ENCODE measurements at places on chromosomes 3 and 15.

- DNase-seq = no peak
Measured at GRCh38 chr3:42123012-42123581, 31.9 kb downstream of the TRAK1 start.

GRCh38 chr3:149487598-149488197 is 13.2 kb downstream of the TM4SF4 start:
- no peak for DNase-seq

- no peak for DNase-seq
Measured at GRCh38 chr3:195597848-195598247, 14.1 kb upstream of the APOD start.

DNA sequence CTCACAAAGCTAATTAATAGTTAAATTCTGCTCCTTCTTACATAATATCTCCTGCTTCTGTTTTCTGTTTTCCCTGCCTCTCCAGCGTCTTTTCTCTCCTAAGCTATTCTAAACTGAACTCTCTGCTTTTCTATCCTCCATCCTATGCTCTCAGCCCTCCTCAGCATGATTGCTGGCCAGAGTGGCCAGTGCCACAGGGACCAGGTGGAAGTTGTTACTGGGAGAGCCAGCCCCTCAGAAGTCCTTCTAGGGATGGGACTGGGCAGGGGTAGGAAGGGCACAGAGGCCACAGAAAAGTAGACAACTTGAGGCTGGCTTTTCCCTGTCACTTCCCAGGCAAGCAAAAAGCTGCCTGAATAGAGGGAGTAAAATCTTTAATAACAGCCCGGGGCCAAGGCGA is 76.8 kb downstream of the LARS2 start:
- DNase-seq = no peak

GRCh38 chr3:123392871-123393620 is 55.8 kb downstream of the ADCY5 start:
- no peak for DNase-seq

DNA sequence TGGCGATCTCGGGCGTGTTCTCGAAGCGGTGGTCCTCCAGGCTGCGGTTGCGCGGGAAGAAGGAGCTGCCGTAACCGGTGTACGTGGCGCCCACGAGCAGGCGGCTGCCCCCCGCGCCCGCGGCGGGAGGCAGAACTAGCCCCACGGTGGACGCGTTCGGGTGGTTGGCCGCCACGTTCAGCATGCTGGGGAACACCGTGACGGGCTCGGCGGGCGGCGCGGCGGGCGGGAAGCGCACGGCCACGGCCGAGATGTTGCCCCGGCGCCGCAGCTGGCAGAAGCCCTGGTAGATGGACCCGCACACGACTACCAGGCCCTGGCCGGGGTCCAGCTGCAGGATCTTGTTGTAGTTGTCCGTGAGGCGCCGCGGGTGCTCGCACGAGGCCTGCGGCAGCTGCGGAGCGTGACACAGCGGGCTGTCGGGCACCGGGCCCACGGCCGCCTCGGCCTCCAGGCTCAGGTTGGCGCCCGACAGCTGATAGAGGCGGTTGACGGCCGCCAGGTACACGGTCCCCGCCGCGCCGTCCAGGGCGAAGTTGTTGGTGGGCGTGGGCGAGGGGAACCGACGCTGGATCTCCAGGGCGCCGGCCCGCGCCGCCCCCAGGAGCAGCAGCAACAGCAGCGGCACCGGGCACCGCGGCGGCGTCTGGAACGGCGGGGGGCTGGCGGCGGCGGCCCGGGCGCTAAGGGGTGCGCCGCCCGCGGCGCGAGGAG is 397 bp downstream of the PLXND1 start:
- peak; percentile 58 for DNase-seq

DNA sequence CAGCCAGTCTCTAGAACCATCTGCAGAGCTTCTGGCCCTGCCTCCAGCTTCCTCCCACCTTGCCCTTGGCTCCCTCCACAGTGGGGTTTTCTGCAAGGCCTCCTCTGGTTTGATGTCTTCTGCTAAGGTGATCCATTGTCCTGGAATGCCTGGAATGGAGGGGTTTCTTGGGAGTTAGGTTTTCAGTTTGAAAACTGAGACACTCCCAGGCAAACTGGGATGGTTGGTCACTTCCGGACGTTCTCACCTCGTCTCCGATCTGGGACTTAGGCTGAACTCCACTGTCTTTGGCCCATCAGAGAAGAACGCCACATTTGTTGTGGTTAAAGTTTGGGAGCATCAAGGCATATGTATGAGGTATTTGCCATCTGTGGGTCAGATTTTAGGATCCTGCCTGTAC is 77.4 kb upstream of the KLHL25 start:
- DNase-seq = no peak

DNA sequence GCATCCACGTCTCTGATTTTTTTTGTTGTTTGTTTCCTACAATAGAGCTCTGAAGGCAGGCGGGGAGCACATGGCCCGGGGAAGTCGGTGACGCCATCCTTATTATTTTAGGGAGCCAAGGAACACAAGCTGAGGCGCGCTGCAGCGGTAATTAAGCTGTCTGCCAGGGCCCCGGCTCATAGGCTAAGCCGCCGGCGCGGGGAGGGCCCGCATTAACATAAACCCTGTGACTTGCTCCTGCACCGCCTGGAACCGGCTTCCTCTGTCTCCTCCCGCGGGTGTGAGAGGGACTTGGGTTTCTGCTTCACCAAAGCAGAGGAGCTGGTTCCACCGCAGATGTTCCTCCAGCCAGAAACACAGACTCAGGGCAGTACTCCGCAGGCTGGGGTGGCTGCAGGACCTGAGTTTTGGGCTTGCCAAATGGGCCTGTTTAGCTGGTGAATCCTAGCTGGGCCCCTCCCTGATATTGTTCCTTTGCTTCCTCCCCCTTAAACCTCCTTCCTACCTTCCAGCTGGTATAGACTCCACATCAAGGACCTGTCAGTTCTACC is 25.3 kb downstream of the ANP32A start:
- no peak for DNase-seq

DNA sequence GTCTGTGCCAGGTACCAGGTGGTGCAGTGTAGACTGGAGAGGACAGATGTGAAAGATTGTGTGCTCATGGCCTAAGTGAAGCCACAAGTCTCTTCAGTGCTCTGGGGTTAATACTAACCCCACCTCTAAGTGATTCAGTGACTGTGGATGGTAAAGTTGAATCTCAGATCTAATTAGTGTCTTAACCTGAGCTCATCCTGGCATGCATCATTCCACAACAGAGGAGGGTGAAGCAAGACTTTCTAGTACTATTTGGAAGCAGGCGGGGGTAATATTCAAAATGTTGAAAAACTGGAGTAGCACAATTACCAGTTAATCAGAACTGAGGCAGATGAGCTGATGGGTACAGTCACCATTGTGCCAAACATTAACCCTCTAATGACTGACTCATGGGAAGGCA is 2.8 kb upstream of the MESD start:
- no peak for DNase-seq

DNA sequence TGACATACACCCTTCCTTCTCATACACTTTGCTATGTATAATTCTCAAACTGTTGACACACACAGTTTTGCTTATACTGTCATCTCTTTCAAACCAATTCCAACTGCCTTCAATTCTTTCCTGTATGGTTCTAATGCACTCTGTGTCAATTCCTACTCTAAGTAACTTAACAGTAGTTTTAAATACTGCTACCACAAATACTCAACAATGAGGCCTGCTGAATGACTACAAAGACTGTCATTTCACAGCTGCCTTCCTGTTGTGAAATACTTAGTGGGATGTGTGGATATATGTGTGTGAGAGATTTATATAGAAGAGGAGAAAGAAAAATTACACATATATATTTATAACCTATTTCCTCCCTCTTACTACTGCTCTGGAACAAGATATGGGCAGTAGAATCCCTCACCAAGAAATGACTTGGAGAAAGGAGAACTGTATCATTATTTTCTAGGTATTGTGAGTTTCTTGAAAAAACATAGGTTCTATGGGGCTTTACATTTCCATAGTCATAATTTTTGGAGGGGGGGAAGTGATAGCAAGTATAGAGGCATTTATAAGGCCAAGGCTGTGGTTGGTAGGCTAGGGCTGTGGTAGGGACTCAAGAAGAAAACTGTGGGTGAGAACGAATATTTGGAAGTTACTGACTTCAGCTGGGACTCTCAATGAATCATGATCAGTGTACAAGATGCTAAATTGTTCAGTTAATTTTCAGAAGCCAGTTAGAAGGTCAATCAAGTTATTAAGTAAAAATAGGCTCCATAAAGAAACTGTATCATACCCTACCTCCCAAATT is 88.7 kb downstream of the ANKRD28 start:
- DNase-seq = no peak

- no peak for DNase-seq
Measured at GRCh38 chr15:48748535-48748934, 62.3 kb downstream of the CEP152 start.

DNA sequence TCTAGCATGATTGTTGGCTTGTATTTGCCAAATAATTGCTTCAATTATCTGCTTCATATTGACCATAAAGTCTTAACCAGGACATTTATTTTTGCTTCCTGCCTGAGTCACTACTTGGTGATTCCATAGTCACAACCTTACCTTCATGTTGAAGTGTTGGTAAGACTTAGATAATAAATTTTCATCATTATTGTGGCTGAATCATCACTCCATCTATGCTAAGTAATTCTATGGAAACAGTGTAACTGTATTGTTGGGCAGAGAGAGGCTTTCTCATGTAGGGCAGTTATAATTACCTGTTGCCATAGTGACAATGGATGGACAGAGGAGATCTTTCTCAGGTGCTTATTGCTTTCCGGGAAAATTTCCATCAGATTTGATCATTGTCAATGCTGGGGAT is 330.7 kb upstream of the LRRC3B start:
- no peak for DNase-seq

GRCh38 chr3:127457094-127457475 is 133.4 kb downstream of the TPRA1 start:
- DNase-seq = peak; percentile 81

GRCh38 chr3:107850681-107851080 is 240.2 kb downstream of the CD47 start:
- no peak for DNase-seq

DNA sequence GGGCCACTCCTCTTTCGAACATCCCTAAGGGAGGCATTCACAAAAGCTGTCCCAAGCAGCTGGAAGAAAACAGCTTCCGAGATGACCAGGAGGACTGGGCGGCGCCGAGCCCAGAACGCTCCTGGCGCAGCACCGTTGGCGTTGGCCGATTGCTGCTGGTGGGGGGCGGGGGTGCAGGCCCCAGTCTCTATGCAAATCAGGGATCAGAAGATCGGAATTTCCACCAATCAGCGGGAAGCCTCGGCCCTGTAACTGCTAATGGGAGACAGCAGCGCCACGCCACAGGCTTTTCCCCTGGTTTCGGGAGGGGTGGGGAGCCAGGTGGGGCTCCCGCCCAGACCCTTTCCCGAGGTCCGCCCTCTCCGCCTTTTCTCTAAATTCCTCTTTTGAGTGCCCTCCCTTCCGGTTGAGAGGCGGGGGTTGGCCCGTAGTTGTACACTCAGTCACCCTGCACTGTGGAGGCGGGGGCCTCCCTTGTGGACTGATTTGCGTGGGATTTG is 27.0 kb downstream of the HMCES start:
- DNase-seq = no peak

DNA sequence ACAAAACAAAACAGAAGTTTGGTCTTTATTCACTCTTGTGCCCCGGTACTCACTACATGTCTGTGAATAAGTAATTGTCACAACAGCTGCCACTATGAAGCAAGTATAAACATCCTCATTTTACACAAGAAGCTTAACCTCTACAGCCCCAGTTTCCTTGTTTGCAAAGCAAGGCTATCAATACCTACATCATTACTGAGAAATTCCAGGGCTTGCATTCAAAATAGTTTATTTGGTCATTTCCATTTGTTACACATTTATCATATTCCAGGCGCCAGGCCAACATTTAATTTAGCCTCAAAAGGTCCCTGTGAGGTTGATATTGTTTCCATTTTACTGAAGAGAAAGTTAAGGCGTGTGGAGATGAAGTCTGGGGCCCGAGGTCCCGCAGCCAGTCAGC is 161.4 kb upstream of the LRTM1 start:
- no peak for DNase-seq

- no peak for DNase-seq
Measured at GRCh38 chr3:12816521-12817342, 20.3 kb downstream of the CAND2 start.

- no peak for DNase-seq
Measured at GRCh38 chr15:64095431-64095794, 369 bp upstream of the SNX1 start.

DNA sequence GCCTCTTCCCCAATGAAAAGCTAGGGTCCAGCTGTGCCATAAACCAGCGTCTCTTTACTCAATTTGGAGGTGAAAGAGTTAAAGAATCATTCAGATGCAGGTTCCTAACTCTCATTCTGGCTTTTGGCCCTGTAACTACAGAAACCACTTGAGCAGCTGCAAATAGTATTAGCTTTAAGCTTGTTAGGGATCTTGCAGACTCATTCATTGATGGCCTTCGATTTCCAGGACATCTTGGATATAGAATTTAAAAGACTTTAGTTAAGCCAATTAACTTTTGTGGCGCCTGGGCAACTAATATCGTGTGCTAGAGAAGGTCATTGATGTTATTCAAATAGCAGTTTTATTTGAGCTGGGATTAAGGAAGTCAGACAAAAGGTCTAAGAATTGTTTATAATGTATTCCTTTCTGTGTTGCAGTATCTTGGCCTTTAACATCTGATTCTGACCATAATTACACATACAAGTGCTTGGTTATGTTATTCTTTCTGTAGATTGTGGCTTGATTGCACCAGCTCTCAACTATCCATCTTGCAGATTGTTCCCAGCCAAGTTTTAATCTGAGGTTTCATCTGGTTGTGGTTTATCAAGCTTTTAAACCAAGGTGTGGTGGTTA is 185.3 kb downstream of the CACNA2D3 start:
- DNase-seq = peak; percentile 21

- DNase-seq = no peak
Measured at GRCh38 chr3:169475978-169476698, 187.4 kb downstream of the MECOM start.

DNA sequence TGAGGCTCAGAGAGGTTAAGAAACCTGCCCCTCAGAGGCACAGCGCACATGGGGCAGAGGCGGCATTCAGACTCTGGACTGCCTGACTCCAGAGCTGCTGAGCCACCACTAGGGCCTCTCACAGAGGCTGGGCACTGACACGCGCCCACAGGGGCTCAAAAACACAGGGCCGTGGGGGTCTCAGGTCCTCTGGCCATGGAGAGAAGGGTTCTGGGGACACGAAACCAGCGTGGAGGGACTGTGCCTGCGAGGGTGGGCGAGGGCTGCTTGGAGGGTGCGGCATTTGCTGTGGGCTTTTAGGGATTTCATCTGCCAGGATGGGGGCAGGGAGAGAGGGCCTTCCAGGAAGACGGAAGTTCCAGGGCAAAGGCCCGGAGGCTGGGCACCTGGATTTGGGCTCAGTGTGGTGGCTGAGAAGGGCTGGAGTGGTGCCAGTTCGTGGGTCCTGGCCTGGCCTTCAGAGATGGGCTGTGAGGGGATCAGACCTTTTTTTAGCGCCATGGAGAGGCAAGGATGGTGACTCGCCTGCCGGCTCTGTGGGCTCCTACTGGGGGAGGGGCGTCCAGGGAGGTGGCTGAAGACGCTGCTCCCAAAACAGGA is 69.6 kb downstream of the EFCAB12 start:
- DNase-seq = no peak

DNA sequence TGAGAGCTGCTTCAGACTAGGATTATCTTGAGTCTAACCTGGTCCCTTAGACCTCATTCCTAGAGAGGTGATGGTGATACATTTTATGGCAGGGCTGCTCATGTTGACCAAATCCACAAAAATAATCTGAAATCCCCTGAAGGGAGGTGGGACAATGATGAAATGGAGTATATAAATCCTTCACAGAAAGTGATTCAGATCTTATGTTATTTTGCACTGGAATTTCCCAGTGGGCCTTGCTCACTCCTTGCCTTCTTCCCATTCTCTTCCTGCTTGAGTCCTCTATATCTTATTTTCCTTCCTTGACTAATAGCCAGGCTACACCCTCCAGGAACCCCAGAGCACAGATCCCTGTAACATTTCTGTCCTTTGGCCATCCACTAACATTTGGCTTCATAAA is 10.4 kb upstream of the TMEM202 start:
- no peak for DNase-seq
